ENCODE measurements at places on chromosomes 3 and 15. TPM values are rescaled to one million over a fixed set of nuclear protein-coding genes. Genes with fewer than 3 reads are reported as not detected.

SIN3A gene
- total RNA-seq = 107 TPM

MNS1 gene
- 0.24 TPM for total RNA-seq

TLR9 gene
- total RNA-seq = 0.27 TPM

ST8SIA2 gene
- total RNA-seq = not detected

TM6SF1 gene
- total RNA-seq = 1.3 TPM

KIF15 gene
- total RNA-seq = 0.24 TPM

PRR23A gene
- total RNA-seq = not detected

CCR5 gene
- total RNA-seq = 0.66 TPM

MYEF2 gene
- 17.8 TPM for total RNA-seq

- DNase-seq = no peak
Observed at GRCh38 chr15:72907733-72908132, 124.2 kb upstream of the ADPGK start.

DNA sequence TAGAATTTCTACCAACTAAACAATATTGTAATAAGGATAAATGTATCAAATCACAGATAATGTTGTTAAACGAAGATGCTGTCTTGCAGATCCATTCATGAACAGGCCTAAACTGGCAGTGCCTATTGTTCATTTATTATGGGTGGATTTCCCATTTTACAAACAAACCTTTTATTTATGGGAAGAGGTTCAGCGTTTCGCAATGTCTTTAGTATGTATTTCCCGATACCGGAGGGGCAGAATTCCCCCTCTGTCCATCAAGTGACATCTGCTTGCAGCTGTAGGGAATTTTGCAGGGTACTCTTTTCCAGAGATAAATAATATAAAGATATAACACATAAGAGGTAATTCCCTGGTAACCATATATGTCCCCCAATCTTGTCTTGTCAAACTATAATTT is 5.7 kb downstream of the CEP19 start:
- no peak for DNase-seq

DNA sequence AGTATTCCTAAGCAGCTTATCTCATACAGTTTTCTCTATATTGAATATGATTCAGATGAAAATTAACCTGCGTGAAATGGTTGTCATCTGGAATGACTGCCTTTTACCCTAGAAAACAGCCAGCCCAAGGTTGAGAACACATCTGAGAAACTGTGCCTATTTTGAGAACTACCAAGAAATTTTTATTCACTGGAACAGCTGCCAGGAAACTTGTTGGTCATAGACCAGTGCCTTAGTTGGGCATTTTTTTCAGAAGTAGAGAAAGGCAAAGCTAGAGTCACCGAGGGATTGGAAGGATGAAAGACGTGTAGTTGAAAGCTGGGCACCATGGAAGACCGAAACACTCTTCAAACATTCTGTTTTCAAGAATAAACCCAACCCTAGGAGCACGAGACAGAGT is 277.1 kb downstream of the LPP start:
- no peak for DNase-seq

- no peak for DNase-seq
Observed at GRCh38 chr3:181921220-181921619, 209.5 kb downstream of the SOX2 start.

DNA sequence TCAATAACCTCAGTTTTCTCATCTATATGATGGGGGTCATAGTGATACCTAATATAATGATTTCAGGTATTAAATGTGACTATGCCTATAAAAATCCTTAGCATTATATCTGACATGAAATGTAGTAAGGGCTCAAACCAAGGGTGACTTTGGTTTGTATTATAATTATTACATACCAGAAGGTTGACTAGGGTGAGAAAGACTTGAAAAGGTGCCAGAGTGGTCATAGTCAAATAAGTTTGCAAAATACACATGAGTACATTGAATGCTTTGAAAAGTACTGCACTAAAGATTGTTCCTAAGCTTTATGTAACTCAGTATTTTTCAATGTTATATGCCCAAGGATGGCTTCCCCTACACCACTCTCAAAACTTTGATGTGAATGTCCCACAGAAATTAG is 297.2 kb downstream of the ARPP21 start:
- DNase-seq = no peak

- no peak for DNase-seq
Observed at GRCh38 chr15:53446376-53446775, 313.1 kb downstream of the WDR72 start.

DNA sequence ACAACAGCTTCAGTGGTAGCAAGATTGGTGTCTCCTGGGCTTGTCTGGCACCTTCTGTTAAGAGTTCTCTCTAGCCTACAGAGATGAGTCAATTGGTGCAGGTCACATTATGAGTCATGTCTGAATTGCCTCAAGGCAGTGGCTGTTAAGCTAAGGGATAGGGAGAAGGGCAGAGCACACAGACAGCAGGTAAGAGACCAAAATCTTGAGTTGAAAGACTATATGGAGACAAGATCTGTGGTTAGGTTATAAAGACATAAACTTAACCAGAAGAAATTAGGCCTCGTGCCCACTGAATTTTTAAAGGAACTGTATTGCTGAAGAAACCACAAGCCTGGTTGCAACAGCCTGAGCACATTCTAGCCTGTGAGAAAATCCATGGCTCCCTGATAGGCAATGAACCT is 19.2 kb upstream of the KPNA1 start:
- DNase-seq = no peak

- DNase-seq = no peak
Observed at GRCh38 chr15:85584872-85585271, 204.5 kb downstream of the AKAP13 start.

- no peak for DNase-seq
Observed at GRCh38 chr3:180402471-180403073, 199.4 kb upstream of the TTC14 start.

DNA sequence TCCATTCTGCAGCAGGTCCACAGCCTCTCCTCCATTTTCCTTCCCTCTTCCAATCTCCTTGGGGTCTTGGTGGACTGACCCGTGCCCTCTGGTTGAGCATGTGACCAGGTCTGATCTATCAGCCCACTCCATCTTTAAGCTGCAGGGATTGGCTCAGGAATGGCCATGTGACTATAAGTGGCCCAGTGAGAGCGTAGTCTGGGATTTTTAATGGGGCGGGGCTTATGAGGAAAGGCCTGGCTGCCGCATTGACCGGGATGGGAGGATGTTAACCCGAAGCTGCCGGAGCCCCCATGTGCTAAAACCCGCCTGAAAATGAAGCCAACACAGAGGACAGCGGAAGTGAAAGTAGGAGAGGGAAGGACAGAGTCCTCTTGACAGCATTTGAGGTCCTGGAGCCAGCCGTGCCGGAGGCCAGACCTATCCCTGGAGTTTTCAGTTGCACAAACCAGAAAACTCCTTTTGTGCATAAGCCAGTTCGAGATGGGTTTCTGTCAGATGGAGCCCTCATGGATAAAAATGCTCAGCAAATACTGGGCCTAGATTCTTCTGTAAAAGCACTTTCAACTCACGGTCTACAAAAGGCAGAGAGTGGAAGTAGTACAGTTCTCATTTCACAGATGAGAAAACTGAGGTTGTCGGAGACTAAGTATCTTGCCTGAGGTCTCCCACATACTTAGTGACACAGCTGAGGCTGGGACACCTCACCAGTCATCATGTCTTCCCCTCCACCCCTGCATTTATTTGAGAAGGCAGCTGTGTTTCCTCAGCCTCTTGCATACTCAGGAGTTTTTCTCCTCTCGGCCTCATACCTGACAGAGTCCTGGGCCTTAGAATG is 61.9 kb downstream of the ATP2B2 start:
- DNase-seq = no peak

Data from naive thymus-derived CD4-positive, alpha-beta T cell (primary cell).